HuH-7 (cell line): ENCODE measurements at places on chromosomes 1 and 21.

DNA sequence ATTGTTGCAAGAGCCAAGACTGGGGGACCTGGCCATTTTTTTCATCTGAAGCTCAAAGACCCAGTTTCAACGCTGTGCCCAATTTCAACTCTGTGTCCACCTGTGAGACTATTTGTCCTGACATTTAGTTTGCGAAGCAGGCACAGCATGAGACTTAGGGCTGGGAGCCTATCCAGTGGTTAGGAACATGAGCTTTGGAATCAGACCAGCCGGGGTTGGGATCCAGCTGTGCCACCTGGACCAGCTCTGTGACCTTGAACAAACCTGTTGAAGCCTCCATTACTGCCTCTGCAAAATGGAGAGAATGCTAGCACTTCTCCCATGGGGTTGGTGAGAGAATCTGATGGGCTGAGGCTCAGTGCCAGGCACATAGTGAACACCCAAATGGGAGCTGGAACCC is 206.1 kb upstream of the TMEM51 start:
- no peak for DNase-seq

DNA sequence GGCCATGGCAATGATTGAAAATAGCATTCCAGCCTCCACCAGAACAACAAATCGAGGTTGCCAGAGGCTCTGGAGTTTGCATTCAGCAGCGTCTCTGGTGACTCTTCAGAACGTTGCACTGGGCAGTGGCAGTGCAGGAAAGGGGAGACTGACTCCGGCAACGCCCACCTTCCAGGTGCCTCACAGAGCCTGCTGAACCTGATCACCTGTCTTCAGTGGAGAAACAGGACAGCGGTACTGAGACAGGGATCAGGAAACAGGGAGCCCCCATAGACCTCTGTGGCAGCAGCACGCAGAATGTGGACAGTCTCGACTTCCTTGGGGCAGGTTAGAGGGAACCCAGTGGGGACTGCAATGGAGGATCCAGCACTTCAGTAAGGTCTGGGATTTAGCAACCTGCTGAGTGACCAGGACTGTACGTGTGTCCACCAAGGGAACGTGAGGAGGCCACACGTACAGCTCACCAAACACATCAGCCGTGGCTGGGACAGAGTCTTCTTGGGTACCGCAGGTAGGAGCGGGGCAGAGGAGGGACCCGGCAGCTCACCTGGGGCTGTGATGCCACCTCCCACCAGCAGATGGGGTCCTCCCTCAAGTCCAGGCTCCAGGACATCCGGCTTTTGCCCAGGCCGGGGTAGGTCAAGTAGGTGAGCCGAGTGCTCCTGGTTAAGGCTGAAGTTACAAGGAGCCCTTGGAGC is 128.6 kb downstream of the PRDM2 start:
- peak; percentile 75 for DNase-seq

- DNase-seq, result no peak
These were observed at the start of gene CD247 for GRCh38 chr1:167518331-167518700. CD247 (minus strand) TSS chr1:167518529; CDS start chr1:167518465, 64 bp downstream.

DNA sequence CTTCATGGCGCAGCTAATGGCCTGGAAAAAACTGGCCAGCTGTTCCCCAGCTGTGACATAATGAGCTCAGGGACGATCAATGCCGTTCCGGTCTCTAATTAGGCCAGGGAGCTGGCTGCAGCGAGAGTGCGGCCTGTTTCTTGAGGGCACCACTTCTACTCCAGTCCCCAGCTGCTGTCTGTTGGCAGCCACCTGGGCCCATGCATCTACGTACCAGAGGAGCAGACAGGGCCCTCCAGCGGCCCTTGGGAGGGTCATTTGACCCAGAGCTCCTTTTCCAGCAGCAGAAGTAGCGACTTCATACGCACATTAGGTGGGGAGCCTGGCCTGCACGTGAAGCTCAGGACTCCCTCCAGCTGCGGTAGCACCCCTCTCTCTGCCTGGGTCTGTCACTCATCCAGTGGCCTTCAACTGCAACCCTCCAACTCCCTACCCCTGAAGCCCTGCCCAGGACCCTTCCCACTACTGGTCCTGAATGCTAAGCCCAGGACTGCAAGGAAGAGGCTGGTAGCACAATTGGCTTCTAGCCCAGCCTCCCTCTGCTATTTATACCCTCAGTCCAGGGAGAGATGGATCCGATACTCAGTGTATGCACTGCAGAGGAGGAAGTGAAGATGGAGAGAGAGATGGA is 9.1 kb upstream of the GPR61 start:
- no peak for DNase-seq

DNA sequence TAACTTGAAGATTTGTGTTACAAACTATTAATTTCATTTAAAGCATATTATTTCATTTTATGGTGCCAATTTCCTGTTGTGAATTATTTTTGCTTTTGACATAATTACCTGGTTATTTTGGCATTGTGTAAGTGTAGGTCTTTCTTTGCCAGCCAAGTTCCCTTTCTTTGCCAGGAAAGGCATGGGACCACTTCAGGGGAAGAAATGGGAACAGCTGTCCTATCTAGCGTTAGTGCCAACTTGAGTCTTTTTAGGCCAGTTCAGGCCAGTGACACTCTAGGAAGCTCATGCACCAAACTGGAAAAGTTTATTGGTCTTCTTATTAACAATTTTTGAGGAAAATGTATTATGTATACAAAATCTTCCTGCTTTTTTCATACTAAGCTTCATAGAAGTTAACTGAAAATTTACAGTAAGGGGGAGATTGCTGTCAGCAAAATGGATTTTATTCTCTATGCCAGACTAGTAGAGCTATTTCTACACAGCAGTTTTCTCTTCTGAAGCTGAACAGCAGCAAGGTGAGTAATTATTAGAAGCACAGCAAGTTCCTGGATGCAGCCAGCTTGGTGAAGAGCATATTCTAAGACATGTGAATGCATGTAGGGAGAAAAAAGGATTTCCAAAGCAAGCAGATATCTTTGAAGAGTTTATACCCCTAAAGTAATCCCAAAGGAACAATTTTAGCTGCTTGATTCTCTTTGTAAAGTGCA is 914.6 kb upstream of the ADGRL4 start:
- DNase-seq, result no peak

GRCh38 chr1:242788771-242789170 is 264.3 kb upstream of the PLD5 start:
- no peak for DNase-seq

- DNase-seq, result no peak
These were observed 20.6 kb upstream of the H6PD start for GRCh38 chr1:9213956-9214355.

- no peak for DNase-seq
These were observed 694.4 kb downstream of the LTN1 start for GRCh38 chr21:28298251-28298672.

DNA sequence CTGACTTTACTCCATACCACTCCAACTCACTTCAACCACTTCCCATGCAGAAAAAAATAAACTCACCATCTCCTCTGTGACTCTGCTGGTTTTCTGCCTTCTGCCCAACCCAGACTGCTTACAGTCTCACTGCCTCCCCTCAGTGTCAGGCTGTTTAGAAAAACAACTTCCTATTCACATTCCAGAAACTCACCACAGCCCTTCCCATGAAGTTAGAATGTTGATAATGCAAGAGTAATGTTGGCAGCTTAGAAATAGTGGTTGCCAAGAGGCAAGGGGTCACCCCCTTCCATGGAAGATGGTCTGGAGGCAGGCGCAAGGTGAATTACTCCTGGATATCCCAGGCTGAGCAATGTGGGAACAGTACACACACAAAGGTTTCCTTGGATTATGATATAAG is at the start of gene SELP:
SELP (minus strand) TSS at position 119 of the 400 bp plus-strand sequence; CDS start at position 69, 50 bp downstream.
- DNase-seq, result no peak

GRCh38 chr1:110951161-110951560 is 12.6 kb downstream of the LRIF1 start:
- no peak for DNase-seq

GRCh38 chr1:78831731-78832360 is 174.7 kb downstream of the ADGRL4 start:
- no peak for DNase-seq

DNA sequence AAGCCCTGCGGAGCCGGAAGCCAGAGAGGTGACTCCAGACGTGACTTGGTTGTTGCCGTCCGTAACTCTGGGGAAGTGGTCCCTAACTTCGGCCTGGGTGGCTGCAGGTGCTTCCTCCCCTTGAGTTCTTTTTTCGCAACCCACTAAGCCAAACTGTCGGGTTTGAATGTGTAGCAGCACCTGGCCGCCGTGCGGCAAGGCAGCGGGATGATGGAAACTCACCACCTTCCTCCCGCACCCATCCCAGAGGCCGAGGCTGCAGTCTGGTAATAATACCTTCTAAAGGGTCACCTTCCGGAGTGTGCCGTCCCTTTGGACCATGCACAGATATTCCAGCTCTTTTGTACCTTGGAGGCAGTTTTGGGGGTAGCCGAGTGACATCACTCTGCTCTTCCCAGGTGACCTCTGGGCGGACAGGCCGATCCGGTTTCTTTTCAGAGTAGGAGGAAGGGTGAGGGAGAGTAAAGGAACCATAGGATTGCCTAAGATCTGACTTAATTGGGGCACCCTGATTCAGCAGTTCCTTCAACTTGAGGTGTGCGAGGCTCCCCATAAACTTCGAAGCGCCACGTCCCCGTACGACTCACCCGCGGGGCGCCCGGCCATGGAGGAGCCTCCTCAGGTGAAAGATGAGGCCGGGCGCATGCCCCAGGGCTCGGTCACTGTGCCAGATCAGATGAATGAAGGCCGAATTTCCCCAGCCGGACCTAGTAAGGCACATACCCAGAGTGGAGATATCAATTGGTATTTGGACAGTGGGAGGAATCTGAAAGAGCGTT is 1.0 kb downstream of the KCNK1 start:
- no peak for DNase-seq

- no peak for DNase-seq
These were observed 125.1 kb upstream of the COL6A1 start for GRCh38 chr21:45856442-45856841.

DNA sequence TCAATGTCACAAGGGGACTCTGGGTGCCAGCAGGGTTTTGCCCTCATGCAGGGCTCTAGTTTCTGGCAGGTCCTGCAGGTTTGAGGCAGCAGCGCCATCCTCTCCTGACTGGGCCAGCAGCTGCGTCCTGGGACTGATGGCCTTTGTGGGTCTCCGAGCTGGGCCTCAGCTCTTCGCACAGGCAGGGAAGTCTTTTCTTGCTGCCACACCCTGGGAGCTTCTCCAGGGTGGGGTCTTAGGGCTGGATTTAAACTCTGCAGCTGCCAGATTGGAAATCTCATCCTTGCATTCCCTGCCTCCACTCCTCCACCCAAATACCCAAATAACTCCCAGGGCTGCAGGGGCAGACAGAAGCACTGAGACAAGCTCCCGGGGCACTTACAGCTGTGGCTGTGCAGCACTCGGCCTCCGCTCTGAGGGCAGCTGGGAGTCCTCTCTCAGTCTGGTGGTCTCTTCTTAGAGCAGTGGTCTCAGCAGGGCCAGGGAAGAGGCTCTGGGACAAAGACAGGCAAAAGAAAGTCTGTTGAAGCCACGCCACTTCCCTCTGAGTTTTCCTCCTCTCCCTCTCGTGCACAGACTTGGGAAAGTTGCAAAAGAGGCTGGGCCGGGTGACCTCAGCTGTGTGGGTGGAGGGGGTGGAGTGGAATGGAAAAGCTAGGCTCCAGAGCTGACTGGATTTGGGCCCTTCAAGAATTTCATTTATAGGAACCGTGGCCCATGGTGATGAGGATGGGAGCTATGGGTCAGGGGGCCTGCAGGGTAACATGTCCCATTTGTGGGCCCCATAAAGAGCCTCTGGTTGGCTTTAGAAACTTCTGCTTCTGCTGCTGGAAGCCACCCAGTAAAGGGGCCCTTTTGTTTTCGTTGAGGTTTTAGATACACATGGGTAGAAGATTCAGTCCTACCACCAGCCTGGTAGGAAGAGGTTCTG is at the start of gene RAB7B:
RAB7B (minus strand) TSS at position 525 of the 931 bp plus-strand sequence. CDS start 9,260 bp downstream, outside the sequence.
- peak; percentile 42 for DNase-seq

DNA sequence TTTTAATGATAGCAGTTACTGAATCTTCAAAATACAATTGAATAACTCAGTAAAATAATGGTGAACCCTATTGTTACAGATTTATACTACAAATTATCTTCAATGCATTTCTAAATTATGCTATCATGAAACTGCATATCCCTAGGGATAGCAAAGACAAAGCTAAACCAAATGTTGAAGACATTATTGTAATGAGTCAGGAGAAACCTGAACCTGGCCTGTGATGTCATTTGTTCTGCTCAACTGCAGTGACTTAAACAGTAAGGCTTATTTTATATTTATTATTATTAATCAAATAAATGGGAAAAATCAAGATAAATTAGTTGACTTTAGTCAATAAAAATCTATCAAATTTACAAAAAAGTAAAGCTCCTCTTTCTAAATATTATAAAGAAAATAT is 100.3 kb downstream of the UCHL5 start:
- no peak for DNase-seq

DNA sequence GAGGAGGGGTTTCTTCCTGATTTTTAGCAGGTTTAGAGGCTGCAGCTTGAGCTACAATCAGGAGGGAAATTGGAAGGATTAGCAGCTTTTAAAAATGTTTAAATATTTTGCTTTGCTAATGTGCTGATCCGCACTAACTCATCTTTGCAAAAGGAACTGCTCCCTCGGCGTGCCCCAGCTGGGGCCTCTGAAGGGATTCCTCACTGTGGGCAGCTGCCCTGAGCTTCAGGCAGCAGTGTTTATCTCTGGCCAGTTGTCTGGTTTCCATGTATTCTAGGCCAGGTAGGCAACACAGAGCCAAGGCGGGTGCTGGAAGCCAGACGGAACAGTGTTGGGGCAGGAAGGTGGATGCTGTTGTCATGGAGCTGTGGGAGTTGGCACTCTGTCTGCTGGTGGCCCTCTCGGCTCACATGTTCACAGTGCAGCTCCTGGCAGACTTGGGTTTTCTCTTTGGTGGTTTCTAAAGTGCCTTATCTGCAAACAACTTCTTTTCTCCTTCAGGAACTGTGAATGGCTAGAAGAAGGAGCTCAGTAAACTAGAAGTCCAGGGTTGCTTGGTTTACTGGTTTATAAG is 18.9 kb downstream of the NECAP2 start:
- DNase-seq, result no peak

DNA sequence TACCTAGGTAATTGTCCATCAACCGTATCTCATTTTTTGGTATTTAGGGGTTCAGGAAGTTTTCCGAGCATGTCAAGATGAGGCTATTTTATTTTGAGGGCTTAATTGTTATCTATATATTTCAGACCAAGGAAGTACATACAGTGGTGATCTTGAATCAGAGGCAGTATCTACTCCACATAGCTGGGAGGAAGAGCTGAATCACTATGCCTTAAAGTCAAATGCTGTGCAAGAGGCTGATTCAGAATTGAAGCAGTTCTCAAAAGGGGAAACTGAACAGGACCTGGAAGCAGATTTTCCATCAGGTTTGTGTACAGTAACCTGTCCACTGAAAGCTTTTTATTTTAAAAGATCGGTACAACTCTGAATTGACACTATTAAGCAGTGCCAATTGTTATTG is 130.2 kb downstream of the ZMYM4 start:
- DNase-seq, result no peak
